Kidney glomerular epithelial cell (primary cell): ENCODE measurements at places on chromosomes 13 and 19.

DNA sequence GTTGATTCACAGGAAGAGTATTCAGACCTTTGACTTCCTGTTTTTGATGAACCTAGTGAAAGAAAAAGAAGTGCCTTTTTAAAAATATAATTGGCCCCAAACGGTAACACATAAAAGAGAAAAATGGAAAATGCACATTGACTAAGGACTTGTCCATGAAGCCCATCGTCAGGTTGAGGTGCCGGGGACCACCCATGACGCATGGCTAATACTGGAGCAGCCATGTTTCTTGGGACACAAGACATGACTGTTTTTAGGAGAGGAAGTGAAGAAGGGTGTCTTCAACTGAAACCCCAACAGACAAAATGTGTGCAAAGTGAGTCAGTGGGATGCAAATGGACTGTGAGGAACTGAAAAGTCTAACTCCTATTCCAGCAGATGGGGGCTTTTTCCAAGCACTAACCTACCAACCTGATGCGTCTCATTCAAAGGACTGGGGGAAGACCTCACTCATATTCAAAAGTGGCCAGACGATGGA lies 459.4 kb downstream of the FOXO1 start:
- no peak for DNase-seq

- no peak for DNase-seq
Measured at GRCh38 chr13:35140831-35141230, 198.8 kb downstream of the NBEA start.

- DNase-seq: no peak
Measured at GRCh38 chr19:51566489-51567100, 4.5 kb upstream of the ZNF175 start.

GRCh38 chr13:98538876-98539275 lies 38.0 kb downstream of the STK24 start:
- no peak for DNase-seq

- DNase-seq: no peak
Measured at GRCh38 chr19:49741210-49741844, 21.8 kb downstream of the TSKS start.
